Ammon's horn (tissue), 1 donor: ENCODE measurements at places on chromosomes 7 and 10.

- DNase-seq: no peak
These were observed 55.3 kb downstream of the CH25H start for GRCh38 chr10:89151857-89152256.

GRCh38 chr7:9189703-9190102 lies 756.3 kb downstream of the NXPH1 start:
- no peak for DNase-seq

GRCh38 chr7:92625617-92626016 lies 35.4 kb upstream of the FAM133B start:
- DNase-seq: no peak

DNA sequence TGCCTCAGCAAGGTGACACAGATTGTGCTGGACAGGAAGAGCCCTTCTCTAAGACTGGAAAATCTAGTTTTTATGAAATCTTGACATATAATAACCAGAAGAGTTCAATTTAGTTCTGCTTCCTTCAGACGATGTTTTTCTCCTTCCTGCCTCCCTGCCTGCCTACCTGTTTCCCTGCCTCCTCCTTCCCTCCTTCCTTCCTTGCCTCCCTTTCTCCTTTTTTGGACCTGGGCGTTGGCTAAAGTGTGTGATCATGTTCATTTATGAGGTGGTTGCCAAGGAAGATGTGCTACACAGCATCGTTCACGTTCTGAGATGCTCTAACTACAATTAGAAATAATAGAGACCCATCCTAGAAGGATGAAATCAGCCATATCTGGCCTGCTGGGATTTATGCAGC lies 224.6 kb downstream of the PHTF2 start:
- no peak for DNase-seq

DNA sequence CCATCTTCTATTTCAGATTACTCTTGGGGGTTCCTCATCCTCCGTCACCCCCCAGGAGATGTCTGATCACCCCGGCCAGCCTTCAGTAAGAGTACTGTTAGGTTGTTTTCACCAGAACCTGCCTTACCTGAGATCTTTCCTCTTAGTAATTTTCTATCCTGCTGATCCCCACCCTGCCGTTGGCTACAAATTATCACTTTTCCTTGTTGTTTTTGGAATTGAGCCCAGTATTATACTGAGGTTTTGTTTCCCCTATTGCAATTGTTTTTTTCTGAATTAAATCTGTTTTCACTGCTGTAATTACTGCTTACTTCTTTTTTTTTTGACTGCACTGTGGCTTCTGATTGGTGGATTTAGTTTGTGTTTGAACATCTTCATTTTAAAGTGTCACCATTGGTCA lies 14.7 kb downstream of the SPAM1 start:
- DNase-seq: no peak

GRCh38 chr7:155795951-155796350 lies 16.3 kb downstream of the SHH start:
- no peak for DNase-seq

DNA sequence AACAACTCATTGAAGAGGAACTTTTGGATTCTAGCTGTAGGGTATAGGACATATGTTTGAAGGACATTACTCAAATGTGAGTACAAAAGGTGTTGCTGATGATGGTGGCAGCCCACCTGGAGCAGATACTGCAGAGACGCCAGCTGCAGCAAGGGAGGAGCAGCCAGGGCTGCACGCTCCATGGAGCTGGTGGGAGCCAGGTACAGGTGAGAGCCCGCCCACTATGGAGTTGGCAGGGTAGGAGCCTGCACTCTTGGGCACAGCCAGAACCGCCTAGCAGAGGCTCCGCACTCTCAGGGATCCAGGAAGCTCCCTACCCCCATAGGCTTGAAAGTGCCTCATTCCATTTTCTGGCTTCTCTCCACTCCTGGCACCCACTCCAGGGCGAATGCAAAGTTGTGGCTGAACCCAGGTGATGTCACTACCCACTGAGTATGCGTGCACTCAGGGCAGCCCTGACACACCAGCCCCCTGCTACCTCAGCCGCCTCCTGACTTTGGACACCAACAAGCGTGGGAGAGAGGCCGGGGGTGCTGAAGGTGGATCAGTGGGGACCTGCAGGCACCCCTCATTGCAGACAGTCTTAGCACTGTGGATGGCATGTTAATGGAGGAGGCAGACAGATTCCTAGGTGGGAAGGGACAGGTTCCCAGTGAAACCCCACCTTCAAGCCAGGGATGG lies 761.1 kb downstream of the IPMK start:
- DNase-seq: no peak
